NCI-H1417 treated with DMSO at 0.1 percent for 48 hours (cell line): ENCODE measurements at places on chromosomes 5 and 9.

DNA sequence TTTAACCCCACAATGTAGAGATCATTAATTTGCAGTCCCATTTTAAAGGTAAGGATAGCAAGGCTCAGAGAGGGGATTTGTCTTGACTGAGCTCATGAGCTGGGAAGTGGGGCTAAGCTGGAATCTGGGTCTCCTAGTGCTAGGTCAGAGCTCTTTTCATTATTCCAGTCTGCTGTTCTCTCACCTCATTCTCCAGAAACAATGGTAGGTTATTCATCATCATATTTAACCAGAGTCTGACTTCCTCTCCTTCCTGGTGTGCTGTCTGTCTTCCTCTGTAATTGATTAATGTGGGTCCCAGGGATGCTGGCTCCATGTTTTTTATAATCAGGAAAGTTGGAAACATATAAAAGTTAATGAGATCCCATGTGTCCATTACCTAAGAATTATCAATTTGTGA, 20.6 kb downstream of the C9orf43 start:
- no peak for DNase-seq

GRCh38 chr5:53319315-53319714, 161.1 kb upstream of the FST start:
- no peak for DNase-seq

DNA sequence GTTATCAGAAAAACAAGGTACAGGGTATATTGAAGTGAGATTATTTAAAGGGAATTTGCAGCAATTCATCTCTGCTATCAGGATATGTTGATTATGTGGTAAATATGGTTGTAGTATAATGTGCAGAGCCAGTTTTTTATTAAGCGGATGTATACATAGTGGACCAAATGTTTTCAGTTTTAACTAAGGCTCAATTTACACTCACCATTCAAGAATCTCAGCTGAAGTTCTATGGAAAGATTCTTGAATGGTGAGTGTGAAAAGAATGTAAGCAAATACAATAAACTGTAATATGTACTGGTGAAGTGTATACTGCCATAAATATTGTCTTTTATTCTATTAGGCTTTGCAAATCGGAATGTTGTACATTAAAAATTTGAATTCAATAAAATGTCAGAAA, 895.9 kb upstream of the CDH10 start:
- DNase-seq: no peak

- no peak for DNase-seq
Observed at GRCh38 chr9:137511758-137512463, 38.3 kb downstream of the PNPLA7 start.

DNA sequence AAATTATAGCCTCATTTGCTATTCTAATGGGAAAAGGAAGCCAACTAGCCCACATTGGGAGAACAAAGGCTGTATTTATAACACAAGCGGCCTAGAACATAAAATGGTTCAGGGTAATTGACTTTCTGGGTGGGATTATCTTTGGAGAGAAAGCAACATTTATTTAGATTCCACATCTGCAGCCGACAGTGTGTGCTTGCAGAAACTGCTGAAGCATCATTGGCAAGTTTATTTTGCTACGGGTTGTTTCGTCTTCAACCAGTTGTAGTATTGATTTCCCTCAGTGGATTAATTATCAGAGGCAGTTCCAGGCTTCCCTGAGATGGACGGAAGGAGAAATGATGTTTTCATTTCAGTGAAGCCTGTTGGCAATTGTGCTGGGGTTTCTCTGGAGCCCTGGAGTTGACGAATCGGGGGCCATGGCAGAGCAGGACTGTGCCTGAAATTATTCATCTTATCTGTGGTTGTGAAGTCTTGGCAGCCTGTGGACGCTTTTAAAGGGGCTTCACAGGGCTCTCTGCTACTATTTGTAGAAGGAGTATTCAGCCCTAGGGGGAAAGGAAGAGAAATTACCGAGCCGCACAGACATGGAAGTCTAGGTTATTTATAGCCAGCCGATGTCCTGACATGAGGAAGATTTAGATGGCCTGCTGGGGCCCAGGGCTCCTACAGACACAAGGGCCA, 290.6 kb upstream of the IRX4 start:
- no peak for DNase-seq
